Activated naive CD4-positive, alpha-beta T cell treated with anti-CD3 and anti-CD28 coated beads for 36 hours (primary cell): ENCODE measurements at places on chromosomes 5 and 9. TPM values are rescaled to one million over a fixed set of nuclear protein-coding genes. Genes with fewer than 3 reads are reported as not detected.

- no peak for DNase-seq
Measured at GRCh38 chr9:12785260-12785770, 10.5 kb downstream of the LURAP1L start.

DNA sequence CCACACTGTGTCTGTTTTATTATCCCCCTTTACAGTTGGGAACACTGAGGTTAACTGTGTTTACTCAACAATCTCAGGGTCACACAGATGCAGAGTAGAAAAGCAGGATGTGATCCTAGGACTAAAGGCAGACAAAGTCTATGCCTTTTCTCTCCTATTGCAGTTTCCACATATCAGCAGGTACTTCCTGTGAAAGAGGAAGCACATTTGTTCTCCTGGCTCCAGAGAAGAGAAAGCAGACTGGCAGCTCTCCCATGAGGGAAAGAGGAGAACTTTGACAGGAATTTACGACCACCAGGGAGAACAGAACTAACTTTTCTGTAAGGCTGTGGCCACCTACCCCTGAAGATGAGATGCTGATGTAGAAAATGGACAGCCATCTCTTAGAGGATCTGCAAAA, 84.2 kb upstream of the TNC start:
- no peak for DNase-seq

DNA sequence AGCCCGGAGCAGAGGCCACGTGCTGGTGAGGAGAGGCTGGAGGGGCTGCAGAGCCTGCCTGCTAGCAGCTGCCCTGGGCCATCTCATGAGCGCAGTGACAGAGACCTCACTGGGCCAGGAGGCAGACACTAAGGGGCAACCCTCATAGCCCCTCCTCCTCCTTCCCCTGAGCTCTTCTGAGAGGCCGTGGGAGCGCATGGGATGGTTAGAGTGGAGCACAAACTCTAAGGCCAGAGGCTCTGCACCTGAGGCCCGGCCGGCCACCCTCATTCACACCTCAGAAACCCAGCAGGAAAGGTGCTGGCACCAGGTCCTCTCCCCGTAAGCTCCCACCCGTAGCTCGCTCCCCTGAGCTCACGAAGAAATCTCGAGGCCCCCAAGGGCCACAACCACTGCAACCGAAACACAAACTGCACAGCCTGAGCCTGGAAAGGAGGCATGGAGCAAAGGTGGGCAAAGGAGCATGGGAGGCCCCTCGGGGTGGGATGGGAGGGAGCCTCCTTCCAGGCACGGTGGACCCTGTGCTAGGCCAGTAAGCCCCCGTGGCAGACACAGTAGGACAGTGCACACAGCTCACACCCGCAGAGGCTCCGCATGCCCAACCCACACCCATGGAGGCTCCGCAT, 17.7 kb downstream of the CAMSAP1 start:
- DNase-seq: no peak

The RCL1 gene
- total RNA-seq: 26.9 TPM

- DNase-seq: no peak
Measured at GRCh38 chr9:88426651-88427050, 38.4 kb downstream of the SPIN1 start.

The NOL6 gene
- total RNA-seq: 38.6 TPM
